ENCODE measurements at places on chromosomes 4 and X.

DNA sequence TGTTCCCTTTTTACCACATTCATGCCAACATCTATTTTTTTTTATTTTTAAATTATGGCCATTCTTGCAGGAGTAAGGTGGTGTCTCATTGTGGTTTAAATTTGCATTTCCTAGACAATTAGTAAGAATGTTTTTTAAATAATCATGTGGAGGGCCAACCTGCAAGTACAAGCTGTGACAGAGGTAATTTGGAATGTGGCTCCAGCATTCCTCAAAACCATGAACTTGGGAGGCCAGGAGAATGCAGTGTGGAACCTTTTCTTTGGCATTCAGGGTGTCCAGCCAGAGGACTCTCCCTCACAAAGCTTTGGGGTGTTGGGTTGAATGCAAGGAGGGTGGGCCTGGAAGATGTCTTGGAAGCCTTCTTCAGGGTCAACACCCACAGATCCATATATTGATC lies 7.3 kb upstream of the TMEM185A start:
- DNase-seq: no peak

DNA sequence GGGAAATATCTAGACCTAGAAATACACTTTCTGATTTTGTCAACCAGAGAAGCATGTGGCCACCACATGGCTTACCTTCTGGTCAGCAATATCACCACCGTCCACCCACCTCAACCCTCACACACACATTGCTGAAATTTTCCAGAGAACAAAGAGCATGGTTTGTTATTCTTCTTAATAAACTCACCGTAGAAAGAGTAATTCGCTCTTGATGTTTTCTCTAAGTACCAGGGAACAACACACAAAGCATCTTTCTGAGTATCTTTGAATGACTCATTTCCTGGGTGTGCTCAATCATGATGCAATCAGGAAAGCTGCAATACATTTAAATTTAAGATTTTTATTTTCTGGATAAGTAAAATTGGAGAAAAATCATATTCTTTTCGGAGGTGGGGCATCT lies 24.7 kb upstream of the LRAT start:
- no peak for DNase-seq

DNA sequence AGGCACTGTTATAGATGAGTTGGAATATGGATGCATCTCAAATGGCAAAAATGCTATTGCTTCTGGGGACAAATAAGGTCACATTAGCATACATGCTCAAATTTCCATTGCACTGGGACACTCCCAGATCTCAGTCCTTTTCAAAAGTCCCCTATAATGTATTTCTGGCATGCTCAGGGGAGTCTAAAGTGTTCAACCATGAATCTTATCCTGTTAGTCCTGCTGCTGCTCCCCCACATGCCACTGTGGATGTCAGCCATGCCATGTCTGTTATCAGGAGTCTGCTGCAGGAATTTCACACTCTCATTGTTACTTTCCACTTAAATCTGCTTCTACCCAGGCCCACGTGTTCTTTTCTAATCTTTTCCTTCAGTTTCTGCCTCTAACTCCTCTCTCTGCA lies 1000.6 kb downstream of the CCSER1 start:
- DNase-seq: no peak

- no peak for DNase-seq
Observed at GRCh38 chr4:153341575-153342090, 2.9 kb upstream of the MND1 start.

DNA sequence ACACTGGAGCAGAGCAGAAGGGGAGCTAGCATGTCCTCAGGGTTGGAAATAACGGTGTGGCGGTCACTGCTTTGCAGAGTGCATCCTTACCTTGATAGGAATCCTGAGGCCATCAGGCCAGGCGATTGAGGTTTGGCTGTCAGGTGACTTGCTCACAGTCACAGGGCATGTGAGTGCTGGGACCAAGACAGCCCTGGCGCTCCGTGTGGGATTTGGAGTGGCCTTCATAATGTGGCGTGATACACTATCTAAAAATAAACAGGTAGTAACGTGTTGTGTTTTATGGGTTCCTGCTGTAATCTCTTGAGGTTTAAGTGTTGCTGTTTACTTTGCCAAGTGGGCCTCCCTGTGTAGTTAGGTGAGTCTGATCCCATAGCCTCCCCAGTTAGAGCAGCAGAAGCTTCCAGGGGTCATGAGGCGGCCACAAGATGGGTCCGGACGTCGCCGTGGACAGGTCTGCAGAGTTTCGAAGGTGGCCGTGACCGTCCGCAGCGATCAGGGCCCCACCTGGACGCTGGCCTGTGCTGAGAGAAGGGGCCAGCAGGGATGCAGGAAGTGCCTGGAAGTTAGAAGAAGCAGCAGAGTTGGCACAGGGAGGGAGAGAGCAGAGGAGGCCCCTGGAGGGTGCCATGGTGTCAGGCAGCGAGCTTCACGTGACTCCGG lies 27.7 kb downstream of the RGS12 start:
- DNase-seq: no peak
